LNCaP clone FGC (cell line): ENCODE measurements at places on chromosomes 4 and X.
A peak's percentile ranks its signal among the peaks of the same experiment; 100 is the strongest.

- DNase-seq = no peak
These were observed 4.5 kb upstream of the PPP2R2C start for GRCh38 chr4:6476893-6477292.

- no peak for DNase-seq
These were observed 287.6 kb downstream of the ARHGAP24 start for GRCh38 chr4:85762529-85762871.

- DNase-seq = no peak
These were observed 213.9 kb downstream of the SPOCK3 start for GRCh38 chr4:167020410-167020809.

DNA sequence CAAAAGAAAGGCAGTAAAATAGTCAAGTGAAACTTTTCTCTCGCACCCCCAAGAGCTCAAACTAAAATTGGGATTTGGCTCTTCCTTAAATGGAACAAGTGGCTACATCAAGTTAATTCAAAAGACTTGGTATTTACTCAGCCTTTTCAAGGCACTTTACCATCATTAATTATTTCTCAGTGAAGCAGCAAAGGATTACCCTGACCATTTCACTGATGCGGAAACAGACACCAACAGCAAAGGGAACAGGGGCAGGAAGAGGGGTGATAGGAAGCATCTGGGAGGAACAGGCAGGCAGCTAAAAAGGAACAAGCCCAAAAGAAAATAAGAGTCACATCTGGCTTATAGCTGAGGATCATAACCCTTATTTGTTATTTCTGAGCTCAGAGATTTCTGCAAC is 2.7 kb downstream of the SCML2 start:
- no peak for DNase-seq

GRCh38 chrX:74370487-74370886 is 50.8 kb upstream of the SLC16A2 start:
- no peak for DNase-seq

DNA sequence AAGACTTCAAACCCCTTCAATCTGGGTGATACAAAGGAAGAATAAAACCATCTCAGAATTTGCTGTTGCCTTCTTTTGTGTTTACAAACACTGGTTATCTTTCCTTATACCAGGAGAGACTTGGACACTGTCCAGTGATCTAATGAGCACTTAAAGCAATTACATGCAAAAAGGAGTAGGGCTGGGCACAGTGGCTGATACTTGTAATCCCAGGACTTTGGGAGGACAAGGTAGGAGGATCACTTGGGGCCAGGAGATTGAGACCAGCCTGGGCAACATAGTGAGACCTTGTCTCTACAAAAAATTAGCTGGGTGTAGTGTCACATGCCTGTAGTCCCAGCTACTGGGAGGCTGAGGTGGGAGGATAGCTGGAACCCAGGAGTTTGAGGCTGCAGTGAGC is 95.7 kb upstream of the DRD5 start:
- DNase-seq = no peak

GRCh38 chr4:117654079-117654478 is 380.2 kb upstream of the NDST3 start:
- no peak for DNase-seq

DNA sequence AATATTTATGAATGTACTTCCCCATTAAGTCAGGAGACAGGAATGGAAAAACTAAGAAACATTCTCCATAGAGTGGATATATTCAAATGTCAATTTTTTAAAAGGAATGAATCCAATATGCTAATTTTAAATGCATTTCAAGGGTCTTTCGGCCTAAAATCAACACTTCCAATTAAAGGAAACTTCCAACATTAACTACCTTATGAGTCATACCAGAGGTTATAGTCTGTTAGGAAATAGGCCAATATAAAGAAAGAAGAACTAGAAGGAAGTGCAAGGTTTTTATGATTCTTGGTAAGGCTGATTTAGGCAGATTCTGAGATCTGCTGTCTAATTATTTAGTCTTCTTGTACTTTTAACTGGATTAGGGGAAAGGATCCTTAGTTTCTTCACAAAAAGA is 260.1 kb upstream of the EDNRA start:
- DNase-seq = peak; percentile 39

- no peak for DNase-seq
These were observed 17.4 kb downstream of the MTNR1A start for GRCh38 chr4:186537843-186538521.

- no peak for DNase-seq
These were observed 16.8 kb upstream of the ZCCHC13 start for GRCh38 chrX:74286950-74287740.

- DNase-seq = no peak
These were observed 15.8 kb upstream of the LDB2 start for GRCh38 chr4:16914208-16914607.

DNA sequence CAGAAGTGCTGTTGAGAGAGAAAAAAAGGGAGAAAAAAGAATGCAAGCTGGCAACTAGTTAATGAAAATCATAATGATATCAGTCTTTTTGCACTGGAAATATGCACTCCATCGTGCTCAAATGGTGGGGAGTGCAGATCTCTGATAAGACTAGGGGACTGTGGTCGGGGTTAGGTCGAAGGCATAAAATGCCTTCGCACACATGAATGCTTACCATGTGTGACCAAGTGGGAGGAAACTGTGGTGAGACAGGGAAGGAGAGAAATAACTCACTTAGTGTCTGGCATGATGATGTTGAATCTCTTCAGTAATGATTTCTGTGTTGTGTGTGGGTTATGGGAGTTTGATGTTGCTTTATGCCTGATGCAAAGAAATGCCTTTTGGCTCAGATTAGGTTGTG is 358.9 kb downstream of the FBXO8 start:
- no peak for DNase-seq

GRCh38 chrX:33909836-33910235 is 222.3 kb downstream of the FAM47A start:
- no peak for DNase-seq

DNA sequence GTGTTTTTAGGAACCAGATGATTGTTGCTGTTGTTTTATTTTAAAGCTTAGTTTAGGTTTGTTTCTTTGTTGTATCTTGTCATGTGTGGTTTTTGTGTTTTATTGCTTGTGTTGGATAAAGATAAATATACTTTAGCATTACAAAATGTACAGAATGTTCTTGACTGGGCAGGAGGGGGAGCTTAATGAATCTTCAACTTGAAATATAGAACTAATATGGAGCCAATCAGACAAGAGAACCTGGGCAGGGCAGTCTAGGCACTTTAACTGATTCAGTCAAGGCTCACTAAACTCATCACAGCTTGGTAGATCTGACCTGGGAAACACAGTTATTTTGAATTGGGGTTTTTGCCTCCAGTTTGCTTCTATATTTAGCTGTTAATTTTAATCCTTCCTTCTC is 304.2 kb downstream of the ARHGAP24 start:
- no peak for DNase-seq

DNA sequence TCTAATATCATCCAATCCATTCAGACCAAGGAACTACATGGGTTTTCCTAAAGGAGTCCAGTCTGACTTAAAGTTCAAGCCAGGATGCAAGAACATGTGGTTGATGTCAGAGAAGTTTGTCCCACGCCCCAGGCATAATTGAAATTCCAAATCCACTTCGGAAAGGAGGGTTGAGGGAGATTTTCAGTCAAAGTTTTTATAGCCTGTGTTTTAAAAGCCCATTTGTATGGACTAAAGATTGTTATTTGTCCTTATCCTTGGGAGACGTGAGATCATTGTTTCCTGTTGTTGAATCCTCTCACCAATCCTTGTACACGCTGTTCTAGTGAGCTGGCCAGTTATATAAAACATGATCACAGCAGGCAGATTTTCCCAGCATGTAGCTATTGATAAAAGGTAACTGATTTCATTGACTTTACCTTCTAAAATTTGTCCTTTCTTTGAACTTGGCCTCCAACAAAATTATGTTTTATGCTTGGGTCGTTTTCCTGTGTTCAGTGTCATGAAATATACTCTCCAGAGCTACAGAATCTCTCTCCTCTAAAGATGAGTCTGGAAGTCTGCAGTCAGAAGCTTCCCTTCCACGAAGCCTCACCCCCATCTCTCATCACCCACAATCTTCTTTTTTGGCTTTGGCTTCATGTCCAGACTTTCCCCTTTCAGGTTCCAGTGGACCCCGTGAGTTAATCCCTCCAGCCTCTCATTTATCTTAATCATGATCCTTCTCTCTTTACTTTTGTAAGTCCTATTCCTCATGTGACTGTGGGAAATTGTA is 92.9 kb downstream of the ATP10D start:
- no peak for DNase-seq

- DNase-seq = no peak
These were observed 5.4 kb upstream of the SH3BP2 start for GRCh38 chr4:2787230-2788100.

DNA sequence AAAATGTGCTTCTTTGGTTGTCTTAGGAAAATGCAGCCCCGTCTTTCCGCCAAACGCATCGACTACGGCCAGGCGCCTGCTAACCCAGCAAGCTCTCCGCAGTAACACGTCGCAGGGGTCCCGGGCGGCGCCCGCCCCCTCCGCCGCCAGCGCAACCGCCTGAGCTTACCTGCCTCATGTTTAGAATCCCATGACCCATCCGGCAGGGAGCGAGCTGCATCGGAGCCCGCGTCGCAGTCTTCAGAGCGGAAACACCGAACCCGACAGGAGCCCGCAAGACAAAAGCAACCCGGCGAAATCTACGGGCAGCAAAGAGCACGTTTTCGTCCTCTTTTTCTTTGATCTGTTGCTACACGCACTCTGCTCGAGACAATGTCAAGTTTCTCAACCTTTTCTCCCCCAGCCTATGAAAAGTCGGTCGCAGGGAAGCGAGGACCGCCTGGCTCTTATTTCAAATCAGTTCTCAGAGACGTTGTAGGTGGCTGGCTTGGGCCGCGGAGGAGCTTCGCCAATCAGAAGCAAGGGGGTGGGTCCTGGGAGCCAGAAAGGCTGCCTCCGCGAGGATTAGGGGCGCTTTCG is at the start of gene MID1:
MID1 (minus strand) TSS at position 465 of the 579 bp plus-strand sequence. CDS start 53,038 bp downstream, outside the sequence.
- DNase-seq = no peak

DNA sequence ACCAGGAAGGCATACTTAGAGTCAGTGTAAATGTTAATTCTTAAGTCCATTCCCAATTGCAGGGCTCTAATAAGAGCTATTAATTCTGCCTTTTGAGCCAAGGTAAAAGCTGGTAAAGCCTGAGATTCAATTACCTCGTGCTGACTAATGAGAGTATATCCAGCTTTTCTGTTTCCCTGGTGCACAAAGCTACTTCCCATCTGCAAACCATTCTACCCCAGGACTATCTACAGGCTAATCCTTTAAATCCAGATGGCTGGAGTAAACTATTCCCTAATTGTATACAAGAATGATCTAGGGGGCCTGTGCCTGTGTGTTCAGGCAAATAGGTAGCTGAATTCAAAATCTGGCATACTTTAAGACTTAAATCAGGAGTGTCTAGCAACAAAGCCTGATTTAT is 365.0 kb downstream of the GPM6A start:
- no peak for DNase-seq

- DNase-seq = no peak
These were observed 265.5 kb upstream of the FTHL17 start for GRCh38 chrX:31337332-31337731.

DNA sequence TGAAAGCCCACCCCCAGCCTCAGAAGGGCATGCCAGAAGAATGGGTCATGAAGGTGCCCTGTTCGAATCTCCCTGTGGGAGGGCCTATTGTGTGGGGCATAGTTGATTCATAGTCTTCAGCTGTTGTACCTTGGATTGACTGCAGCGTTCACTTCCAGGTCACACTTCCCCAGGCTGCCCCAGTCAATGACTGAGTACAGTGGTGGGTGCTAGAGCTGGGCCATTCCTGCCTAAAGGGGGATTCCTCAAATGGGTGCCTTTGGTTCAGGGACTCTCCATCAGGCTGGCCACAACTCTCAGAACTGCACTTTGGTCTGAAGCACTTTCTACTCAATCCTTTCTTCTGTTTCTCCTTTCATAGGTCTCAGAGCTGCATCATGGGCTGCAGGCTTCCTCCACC is 35.0 kb upstream of the RASGEF1B start:
- DNase-seq = no peak

DNA sequence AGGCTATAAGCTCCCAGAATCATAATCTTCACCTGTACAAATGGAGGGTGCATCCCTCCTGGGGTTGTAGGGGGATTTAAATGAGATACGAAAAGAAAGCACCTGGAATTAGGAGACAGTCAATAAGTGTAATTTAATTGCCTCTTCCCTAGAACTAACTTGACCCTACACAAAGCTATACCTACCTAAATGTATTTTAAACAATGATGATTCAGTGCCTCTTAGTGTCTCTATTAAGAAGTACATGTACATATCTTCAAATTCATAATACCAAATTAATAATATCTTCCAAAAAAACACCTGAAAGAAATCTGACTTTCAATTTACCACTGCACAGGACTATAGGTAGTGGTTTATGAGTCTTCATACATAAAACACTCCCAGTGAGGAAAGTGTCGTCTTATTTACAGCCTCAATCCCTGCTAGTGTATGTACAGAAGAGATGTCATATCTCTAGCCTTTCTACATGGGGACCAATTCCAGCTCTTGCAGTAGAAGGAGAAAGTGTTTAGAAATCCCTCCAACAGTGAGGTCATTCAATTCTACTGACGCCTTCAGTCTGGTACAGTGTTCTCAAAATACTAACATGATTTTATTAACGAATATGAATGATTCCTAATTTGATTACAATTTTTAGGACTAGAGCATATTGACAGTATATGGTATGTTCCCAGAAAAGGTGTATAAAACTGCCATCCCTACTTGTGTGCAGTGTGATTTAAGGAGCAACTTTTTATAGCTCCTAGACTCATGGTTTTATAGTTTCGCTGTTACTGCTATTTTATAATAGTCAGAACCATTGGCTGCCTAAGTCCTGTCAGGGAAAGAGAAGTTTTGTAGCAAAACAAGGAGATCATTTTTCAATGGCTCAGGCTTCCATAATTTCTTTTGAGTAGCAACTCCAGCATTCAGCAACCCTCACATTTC is 282.7 kb downstream of the UNC5C start:
- DNase-seq = no peak

DNA sequence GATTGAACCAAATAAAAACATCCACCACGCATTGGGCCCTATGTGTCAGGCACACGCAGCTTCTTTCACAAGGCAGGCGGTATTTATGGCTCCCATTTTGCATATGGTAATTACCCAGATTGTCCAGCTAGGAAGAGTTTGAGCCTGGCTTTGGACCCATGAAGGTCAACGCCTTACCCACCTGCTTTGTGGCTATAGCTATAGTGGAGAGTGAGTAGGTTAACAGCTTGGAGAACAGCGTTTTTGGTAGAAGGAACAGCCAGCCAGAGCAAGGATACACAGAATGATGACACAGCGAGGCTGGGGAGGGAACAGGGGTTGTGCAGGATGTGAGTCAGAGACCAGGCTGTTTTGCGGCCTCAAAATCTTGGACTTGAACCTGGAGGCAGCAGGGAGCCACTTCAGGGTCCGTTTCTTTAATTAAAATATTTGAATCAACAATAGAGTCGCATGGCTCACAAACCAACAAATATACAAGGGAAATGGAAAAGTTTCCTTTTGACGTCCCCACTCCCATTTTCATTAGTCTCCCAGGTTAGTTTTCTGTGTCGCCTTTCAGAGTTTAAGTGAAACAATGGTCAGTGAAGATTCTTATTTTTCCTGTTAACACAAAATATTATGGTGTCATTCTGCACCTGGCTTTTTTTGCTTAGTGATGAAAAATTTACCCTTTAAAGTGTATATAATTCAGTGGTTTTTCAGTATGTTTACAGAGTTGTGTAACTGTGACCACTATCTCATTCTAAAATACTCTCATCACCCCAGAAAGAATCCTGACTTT is 118.2 kb upstream of the STX18 start:
- DNase-seq = no peak

- DNase-seq = peak; percentile 45
These were observed 3.6 kb upstream of the SLAIN2 start for GRCh38 chr4:48337731-48338130.

GRCh38 chr4:1194010-1194900 is 21.9 kb upstream of the SPON2 start:
- DNase-seq = no peak

GRCh38 chrX:153848325-153848724 is 18.0 kb upstream of the PDZD4 start:
- DNase-seq = no peak
